IPS DF 19.7 (cell line): ENCODE measurements at places on chromosomes 3 and 15.
A peak's percentile ranks its signal among the peaks of the same experiment; 100 is the strongest.

- no peak for DNase-seq
Measured at GRCh38 chr3:195809796-195810454, 1.8 kb downstream of the MUC4 start.

GRCh38 chr3:145678401-145678800, 482.6 kb downstream of the PLOD2 start:
- no peak for DNase-seq

DNA sequence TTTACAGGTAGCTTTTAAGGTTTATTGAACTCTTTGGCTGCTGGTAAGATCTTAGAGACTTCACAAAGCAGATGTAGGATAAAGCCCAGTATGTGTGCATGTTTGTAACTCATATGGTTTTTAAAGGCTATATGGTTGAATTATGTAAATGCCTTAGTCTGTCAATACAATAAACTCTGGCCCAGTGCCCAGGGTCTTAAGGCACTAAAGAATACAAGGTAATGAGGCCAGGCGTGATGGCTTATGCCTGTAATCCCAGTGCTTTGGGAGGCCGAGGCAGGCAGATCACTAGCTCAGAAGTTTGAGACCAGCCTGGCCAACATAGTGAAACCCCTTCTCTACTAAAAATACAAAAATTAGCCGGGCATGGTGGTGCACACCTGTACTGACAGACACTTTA, 170.3 kb upstream of the CGNL1 start:
- DNase-seq, result no peak

DNA sequence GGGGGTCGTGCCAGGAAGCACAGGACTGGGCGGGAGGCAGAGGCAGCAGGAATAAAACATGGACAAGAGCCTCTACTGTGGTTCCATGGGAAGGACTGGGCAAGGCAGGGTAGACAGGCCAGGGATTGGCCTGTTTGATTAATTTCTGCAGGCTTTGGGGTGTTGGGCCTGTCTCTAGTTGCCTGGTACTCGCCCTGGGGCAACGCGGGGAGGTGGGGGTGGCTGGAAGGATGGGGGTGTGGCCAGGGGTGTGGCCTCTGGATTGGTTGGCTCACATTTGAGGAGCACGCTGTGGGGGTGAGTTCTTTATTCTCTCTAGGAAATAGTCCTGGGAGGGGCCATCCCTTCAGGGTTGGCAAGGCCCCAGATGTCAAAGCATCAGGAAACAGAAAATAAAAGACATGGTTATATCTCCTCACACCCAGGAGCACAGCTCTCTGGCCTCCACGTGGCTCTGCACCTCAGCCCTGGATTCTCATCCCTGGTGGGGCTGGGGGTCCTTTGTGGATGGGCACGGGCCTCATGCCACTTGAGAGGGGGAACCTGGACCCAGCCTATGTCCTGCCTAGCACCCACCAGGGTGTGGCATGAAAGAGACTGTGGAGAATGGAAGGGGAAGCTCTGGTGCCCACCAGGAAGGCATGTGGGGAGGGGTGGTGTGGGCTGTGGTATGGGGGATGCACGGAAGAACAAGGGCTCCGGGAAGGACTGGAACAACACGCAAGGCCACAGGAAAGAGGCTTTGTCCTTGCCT, 223.0 kb upstream of the LYSMD4 start:
- no peak for DNase-seq

DNA sequence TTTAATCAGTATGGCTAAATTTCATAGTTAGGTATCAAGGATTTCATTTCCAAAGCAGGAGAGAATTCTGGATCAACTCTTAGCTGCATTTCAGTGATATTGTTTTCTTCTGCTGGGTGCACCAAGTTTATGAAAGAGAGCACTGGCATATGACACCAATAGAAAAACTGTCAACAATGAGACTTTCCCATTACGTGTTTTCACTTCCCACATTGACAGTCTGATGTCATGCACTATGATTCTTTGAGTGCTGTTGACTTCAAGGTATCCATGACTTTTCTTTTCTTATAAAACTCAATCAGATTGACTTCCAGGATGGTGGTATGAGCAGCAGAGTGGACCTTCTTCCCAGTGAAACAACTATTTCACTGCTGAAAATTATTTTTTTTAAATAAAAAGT, 476.1 kb downstream of the EDEM1 start:
- no peak for DNase-seq

DNA sequence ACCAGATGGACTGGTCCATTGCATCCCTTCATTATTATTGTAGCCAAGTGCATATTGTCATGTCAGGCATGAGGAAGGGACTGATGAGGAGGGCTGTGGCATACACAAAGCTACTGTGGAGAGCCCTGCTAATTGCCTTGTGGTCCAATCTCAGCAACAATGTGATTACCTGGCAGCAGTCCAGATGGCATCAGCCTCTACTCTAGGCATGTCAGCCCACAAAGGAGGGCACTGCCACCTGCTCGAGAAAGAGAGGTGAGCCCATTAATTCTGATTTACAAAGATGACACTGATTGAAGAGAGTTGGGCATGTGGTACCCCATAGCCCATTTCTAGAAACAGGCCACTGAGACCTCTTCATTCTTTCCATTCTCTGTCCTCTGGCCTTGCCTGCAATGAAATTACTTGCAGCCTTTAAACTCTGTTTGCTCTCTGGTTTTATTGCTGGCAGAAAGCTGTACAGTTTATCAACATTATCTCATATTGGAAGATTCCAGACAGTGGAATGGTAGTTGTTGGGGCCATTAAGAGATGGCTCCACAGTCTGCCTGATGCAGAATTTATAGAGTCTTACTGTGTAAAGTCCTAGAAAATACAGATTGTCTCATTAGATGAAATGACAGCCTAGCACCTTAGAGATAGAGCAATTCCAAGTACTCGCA, 307.7 kb downstream of the ARPP21 start:
- DNase-seq, result no peak

- DNase-seq, result no peak
Measured at GRCh38 chr3:130661140-130661891, 85.3 kb downstream of the PIK3R4 start.

- DNase-seq, result peak; percentile 80
Measured at GRCh38 chr3:23712656-23713559, 92.8 kb upstream of the UBE2E1 start.

GRCh38 chr3:61927332-61927731, 366.0 kb downstream of the PTPRG start:
- no peak for DNase-seq

DNA sequence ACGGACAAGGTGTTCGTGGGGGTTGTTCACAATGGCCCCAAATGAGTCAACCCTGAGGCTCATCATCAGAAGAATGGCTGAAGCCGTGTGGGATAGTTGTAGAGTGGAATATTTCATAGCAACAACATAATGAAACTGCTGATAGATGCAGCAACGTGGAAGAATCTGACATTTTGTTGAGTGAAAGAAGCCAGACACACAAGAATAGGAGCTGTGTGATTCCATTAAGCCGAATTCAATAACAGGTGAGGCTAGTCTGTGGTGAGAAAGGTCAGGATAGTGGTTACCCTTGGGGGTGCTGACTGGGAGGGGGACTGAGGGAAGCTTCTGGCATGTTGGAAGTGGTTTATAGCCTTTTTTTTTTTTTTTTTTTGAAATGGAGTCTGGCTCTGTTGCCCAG, 144.0 kb downstream of the SMAD6 start:
- DNase-seq, result no peak

DNA sequence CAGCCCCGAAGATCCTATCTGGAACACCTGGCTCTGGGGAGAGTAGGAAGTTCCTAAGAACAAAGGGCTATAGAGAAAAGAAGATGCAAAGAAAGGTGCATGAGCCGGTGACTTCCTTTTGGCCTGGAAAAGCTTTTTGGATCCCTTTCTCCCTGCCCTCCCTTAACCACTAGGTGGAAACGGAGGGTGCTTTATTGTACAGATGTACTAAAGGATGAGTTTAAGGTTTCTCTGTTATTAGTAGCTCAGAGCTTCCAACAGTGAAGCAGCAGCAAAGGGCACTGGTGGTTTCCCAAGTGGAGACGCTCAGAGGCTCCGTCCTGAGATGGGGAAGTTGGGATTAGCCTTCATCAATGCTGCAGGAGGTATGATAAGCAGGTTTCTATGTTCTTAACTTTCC, 5.9 kb upstream of the ADGRG7 start:
- DNase-seq, result peak; percentile 40

GRCh38 chr3:130565224-130565623, 48.2 kb downstream of the COL6A6 start:
- peak; percentile 1 for DNase-seq

DNA sequence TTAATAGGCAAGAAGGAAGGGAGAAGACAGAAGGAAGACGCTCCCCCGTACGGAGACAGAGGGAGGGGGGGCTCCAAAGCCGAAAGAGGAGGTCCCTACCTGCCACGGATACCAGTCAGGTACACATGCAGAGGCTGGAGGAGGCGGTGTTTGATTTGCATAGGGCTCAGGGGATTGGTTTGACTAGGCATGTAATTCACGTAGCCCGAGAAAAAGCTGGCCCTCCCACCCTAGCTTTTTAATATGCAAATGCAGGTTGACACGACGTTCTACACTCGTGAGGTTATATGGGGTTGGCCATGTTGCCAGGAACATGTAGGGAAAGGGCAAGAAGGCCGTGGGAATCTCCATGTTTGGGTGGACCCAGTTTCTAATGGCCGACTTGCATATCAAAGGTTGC, 29.8 kb downstream of the ZNF592 start:
- DNase-seq, result peak; percentile 23

DNA sequence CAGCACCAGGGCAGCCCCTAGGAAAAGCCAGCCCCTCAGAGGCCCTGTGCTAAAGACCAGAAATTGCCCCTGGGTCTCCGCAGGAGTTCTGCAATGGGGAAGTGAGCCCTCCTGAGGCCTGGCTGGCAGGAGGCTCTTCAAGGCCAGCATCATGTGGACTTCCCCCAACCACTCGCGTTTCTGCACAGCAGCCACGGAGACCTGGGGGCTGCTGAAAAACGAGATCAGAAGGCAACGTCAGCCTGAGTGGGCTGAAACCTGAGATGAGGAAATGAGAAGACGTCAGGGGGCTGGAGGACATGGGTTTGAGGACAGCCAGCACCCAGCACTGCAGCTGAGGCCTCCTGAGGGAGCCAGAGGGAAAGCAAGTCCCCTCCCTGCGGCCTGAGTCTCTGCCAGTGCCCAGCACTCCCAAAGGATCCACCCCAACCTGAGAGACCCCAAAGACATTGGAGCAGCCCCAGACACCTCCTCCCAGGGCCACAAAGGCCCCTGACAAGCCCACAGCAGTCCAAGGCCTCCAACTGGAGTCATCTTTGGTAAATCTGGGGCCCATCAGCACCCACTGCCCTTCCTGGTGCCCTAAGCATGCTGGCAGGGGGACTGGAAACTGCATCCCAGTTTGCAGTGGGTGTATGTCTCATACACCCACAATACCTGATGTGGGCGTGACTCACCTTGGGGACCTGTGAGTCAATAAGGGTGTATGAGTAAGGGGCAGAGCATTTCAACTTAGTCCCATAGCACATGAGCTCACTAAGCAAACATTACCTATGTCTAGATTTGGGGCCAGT, 29.2 kb upstream of the CYP11A1 start:
- no peak for DNase-seq

DNA sequence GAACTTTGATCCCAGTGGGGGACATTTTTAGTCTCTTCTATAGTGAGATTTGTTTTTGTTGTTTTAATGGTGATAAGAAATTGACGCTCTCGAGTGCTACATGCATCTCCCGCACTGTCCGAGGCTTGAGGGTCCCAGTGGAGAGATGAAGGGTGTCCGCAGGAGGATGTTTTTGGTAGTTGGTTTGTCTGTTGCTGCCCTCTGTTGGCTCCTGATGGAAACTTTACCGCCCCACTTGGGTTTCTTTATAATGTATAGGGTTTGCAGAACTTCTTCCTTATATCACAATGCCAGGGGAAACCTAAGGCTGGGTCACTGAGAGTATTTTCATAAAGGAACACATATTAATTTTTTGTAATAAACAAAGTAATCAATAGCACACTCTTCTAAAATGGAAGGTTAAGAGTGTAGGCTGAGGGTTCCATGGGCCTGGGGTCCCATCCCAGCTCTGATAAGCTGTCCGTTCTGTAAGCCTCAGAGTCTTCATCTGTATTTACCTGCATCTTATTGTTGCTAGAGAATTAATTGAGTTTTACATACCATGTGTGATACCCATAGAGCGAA, 185.3 kb upstream of the FEZF2 start:
- peak; percentile 30 for DNase-seq

DNA sequence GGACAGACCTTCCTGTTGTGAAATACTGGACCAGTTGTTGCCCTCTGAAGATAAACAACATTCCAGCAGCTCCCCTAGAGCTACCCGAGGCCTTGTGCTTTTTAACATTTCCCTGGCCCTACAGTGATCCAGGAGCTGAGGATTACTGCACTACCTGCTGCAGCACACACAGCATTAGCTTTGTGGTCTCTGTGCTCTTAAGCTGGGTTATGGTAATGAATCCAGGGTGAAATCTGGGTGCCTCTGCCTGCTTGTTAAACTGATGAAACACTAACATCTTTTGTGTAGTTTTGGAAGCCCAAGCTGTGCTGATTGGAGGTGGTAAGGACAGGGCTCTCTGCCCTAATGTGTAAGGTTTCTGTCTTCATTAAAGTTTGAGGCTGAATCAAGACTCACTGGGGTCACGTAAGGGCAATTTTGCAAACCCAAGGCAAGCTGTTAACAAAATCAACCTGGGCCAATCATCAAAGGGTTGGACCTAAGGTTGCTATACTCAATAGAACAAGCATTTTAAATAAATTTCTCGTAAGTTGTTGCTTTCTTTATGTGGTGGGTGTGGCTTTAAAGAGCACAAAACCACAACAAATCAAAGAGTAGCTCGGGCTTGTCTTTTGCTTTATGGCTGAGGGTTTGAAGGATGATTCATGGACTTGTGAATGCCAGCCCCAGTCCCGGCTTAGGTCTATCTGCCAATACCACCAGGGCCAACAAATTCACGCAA, 183.9 kb downstream of the TPRG1 start:
- DNase-seq, result no peak

DNA sequence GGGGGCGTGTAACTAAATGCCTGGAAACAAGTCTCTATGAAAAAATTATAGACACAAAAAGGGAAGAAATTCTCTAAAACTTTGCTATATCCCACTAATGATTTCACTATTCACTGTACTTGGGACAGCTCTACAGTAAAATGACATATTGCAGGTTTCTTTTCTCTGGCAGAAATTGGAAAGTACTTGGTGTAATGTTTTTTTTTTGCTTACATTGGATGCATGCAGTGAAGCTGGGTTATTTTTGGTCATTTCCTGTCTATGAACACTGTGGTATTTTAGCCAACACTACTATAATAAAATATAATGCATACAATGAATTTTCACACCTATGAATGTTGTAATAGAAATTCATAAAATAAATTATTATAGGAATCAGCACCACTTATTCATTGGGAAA, 109.7 kb downstream of the LRRC49 start:
- DNase-seq, result no peak

DNA sequence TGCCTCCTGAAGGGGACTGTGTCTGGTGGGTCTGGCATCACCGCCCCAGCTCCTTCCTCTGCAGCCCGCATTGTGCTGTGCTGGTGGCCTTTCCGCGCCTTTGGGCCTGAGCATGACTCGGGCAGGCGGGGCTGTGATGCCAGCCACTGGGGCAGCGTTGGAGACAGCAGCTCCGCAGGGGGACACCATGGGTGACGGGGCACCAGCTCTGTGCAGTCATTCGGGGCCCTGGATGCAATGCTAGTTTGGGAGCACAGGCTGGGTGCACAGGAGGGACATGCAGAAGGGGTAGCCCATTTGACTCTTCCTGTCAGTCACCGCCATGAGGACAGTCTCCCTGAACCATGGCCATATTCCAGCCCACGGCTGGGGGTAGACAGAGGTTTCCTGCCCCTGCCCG, 83.8 kb upstream of the SNRPA1 start:
- DNase-seq, result no peak
